ENCODE measurements at places on chromosomes 1 and 21. TPM values are rescaled to one million over a fixed set of nuclear protein-coding genes. Genes with fewer than 3 reads are reported as not detected.

Gene KCNJ9
- total RNA-seq: not detected

Gene TOR1AIP2
- 80.9 TPM for total RNA-seq

Gene SAMD11
- 152 TPM for total RNA-seq

Gene NPR1
- 4.5 TPM for total RNA-seq

Gene LRRC7
- total RNA-seq: 2.2 TPM

Gene CLEC20A
- 0.40 TPM for total RNA-seq

Gene FAM163A
- total RNA-seq: not detected

Gene KRTAP7-1
- total RNA-seq: not detected

Gene POU3F1
- total RNA-seq: 0.46 TPM

Gene SLC9C2
- total RNA-seq: 0.54 TPM

Gene CFH
- total RNA-seq: not detected

GRCh38 chr1:17662786-17663185 is 92.3 kb upstream of the ACTL8 start:
- H3K27ac ChIP-seq: no peak overlapping the region
- DNase-seq: no peak
- H3K36me3 ChIP-seq: no peaks in the 10 kb centered on the region
- no peaks in the 10 kb centered on the region for H3K4me1 ChIP-seq
- no peak overlapping the region for H3K4me3 ChIP-seq

DNA sequence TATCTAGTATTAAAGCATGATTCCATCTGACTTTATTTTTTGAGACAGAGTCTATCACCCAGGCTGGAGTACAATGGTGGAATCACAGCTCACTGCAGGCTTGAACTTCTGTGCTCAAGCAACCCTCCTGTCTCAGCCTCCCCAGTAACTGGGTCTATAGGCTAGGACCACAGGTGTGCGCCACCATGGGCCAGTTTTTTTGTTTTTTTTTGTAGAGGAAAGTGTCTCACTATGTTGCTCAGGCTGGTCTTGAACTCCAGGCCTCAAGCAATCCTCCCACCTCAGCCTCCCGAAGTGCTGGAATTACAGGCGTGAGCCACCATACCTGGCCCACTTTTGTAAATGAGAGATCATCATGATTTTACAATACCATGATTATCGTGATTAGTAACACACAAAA is 9.2 kb downstream of the PPP1R15B start:
- DNase-seq: no peak
- H3K4me3 ChIP-seq: no peak overlapping the region
- H3K27ac ChIP-seq: no peak overlapping the region
- peaks cover 81% of the 10 kb centered on the region for H3K36me3 ChIP-seq

GRCh38 chr1:183600634-183601033 is 10.4 kb upstream of the NCF2 start:
- no peaks in the 10 kb centered on the region for H3K4me1 ChIP-seq
- no peak overlapping the region for H3K4me3 ChIP-seq
- H3K27me3 ChIP-seq: no peaks in the 10 kb centered on the region
- no peak overlapping the region for H3K27ac ChIP-seq

- H3K4me3 ChIP-seq: no peak overlapping the region
- H3K4me1 ChIP-seq: no peaks in the 10 kb centered on the region
- no peak overlapping the region for H3K27ac ChIP-seq
- H3K36me3 ChIP-seq: no peaks in the 10 kb centered on the region
- no peaks in the 10 kb centered on the region for H3K27me3 ChIP-seq
These were observed 28.8 kb downstream of the TFF3 start for GRCh38 chr21:42286416-42286815.

GRCh38 chr1:14699620-14700019 is 101.1 kb downstream of the KAZN start:
- no peak for DNase-seq
- H3K27me3 ChIP-seq: no peaks in the 10 kb centered on the region
- H3K36me3 ChIP-seq: no peaks in the 10 kb centered on the region
- H3K4me1 ChIP-seq: peaks cover 11% of the 10 kb centered on the region

GRCh38 chr1:76769911-76770310 is 97.4 kb upstream of the ST6GALNAC5 start:
- DNase-seq: no peak
- no peaks in the 10 kb centered on the region for H3K4me1 ChIP-seq
- no peaks in the 10 kb centered on the region for H3K36me3 ChIP-seq

GRCh38 chr1:98053471-98054366 is 132.9 kb upstream of the DPYD start:
- no peaks in the 10 kb centered on the region for H3K4me1 ChIP-seq
- peak; percentile 93 for DNase-seq
- peak overlapping the region; percentile 80 for H3K4me3 ChIP-seq
- H3K27me3 ChIP-seq: peaks cover 61% of the 10 kb centered on the region
- no peaks in the 10 kb centered on the region for H3K36me3 ChIP-seq
- no peak overlapping the region for H3K27ac ChIP-seq

GRCh38 chr1:17248781-17249180 is at the start of gene PADI3:
Gene PADI3, plus strand, starts transcription at chr1:17249098. Its CDS starts 40 bp downstream, at chr1:17249138.
- H3K27me3 ChIP-seq: no peaks in the 10 kb centered on the region
- no peaks in the 10 kb centered on the region for H3K36me3 ChIP-seq
- no peak within 1 kb of the TSS for H3K4me3 ChIP-seq
- H3K4me1 ChIP-seq: no peaks in the 10 kb centered on the region
- DNase-seq: peak; percentile 83
- H3K27ac ChIP-seq: no peak within 1 kb of the TSS

GRCh38 chr1:11860587-11860986 is 1.8 kb upstream of the NPPB start:
- DNase-seq: no peak
- no peaks in the 10 kb centered on the region for H3K36me3 ChIP-seq
- peaks cover 6% of the 10 kb centered on the region for H3K27me3 ChIP-seq
- peaks cover 5% of the 10 kb centered on the region for H3K4me1 ChIP-seq
- no peak overlapping the region for H3K27ac ChIP-seq
- peak overlapping the region; percentile 51 for H3K4me3 ChIP-seq

GRCh38 chr1:174871886-174872285 is 127.9 kb upstream of the CACYBP start:
- no peaks in the 10 kb centered on the region for H3K27me3 ChIP-seq
- H3K36me3 ChIP-seq: no peaks in the 10 kb centered on the region
- peaks cover 17% of the 10 kb centered on the region for H3K4me1 ChIP-seq
- no peak for DNase-seq
- no peak overlapping the region for H3K27ac ChIP-seq

DNA sequence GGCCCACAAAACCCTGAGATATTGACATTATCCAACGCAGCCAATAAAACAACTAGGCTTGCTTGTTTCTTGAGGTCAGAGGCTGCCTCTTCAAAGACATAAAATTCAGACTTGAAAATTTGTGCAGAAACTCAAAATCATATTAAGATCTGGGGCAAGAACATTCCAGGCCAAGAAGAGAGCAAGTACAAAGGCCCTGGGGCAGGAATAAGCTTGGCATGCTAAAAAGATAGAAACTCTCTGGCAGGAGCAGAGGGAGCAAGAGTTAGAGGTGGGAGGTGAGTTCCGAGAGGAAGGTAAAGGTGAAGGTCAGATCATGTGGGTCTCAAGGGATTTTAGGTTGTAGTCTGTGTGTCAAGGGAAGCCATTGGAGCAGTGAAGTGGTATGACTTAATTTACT is 8.8 kb upstream of the IGSF3 start:
- no peaks in the 10 kb centered on the region for H3K36me3 ChIP-seq
- no peaks in the 10 kb centered on the region for H3K27me3 ChIP-seq
- H3K4me1 ChIP-seq: no peaks in the 10 kb centered on the region
- no peak for DNase-seq
- H3K27ac ChIP-seq: no peak overlapping the region

- no peak overlapping the region for H3K27ac ChIP-seq
- peaks cover 80% of the 10 kb centered on the region for H3K36me3 ChIP-seq
- H3K4me1 ChIP-seq: no peaks in the 10 kb centered on the region
- no peak for DNase-seq
- no peaks in the 10 kb centered on the region for H3K27me3 ChIP-seq
These were observed 33.9 kb upstream of the ASPM start for GRCh38 chr1:197180252-197180878.

- no peak overlapping the region for H3K27ac ChIP-seq
- H3K4me1 ChIP-seq: no peaks in the 10 kb centered on the region
- no peak for DNase-seq
- H3K4me3 ChIP-seq: no peak overlapping the region
- H3K27me3 ChIP-seq: no peaks in the 10 kb centered on the region
- H3K36me3 ChIP-seq: peaks cover 29% of the 10 kb centered on the region
These were observed 31.9 kb downstream of the OTUD7B start for GRCh38 chr1:149978547-149979023.

DNA sequence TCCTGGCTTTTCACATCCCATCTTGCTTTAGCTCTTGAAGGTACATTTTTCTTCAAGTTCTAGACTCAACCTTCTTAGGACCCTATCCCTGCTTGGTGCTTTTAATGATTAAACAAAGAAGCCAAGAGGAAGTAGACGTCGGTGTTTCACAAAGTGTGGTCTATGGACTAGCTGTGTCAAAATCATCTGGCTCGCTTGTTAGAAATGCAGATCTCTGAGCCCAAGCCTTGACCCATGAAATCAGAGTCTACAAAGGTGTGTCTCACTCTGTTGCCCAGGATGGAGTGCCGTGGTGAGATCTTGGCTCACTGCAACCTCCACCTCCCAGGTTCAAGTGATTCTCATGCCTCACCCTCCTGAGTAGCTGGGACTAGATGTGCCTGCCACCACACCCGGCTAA is 295.5 kb upstream of the KAZN start:
- peaks cover 5% of the 10 kb centered on the region for H3K27me3 ChIP-seq
- no peaks in the 10 kb centered on the region for H3K4me1 ChIP-seq
- H3K36me3 ChIP-seq: no peaks in the 10 kb centered on the region

DNA sequence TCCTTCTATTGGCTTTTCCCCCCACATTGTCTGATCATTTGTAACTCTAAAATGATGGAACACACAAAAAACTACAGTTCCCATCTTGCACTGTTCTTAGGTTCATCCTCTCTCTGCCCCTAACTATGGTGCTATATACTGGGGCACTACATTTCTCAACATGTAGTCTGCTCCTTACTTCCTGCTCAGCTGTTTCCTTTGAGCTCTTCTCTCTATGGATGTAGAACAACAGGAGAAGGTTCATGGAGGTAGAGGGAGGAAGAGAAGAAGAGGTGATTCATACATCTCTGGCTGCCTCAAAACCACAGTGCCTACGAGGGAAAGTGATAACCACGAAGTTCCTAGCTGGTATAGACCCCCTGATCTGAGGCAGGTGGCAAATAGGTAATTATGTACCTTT is 7.0 kb upstream of the C1orf146 start:
- no peaks in the 10 kb centered on the region for H3K36me3 ChIP-seq
- no peak for DNase-seq
- no peak overlapping the region for H3K27ac ChIP-seq

GRCh38 chr1:229572286-229572685 is 13.8 kb upstream of the ABCB10 start:
- H3K27me3 ChIP-seq: no peaks in the 10 kb centered on the region
- DNase-seq: no peak
- H3K4me1 ChIP-seq: no peaks in the 10 kb centered on the region

GRCh38 chr1:94093396-94093795 is 27.6 kb downstream of the ABCA4 start:
- H3K27me3 ChIP-seq: no peaks in the 10 kb centered on the region
- no peaks in the 10 kb centered on the region for H3K36me3 ChIP-seq
- peak overlapping the region; percentile 92 for H3K27ac ChIP-seq
- H3K4me1 ChIP-seq: peaks cover 9% of the 10 kb centered on the region
- H3K4me3 ChIP-seq: no peak overlapping the region

DNA sequence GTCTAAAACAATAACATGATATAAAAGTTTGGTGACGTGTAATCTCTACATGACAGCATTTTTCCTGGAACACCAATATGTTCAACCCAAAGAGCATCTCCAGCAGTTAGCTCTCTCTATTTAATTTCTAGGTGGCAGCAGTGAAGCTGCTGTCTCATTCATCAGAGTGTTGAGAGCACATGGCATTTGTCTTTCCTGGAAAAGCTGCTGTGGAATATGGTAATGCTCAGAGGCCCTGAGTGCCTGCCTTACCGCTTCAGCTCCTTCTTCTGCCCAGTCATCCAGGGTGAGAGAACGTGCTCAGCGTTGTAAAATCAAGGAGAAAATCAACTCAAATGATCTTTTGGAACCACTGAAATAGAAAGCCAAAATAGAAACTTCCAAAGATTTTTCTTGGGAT is 640.7 kb downstream of the ADGRL2 start:
- DNase-seq: no peak
- no peaks in the 10 kb centered on the region for H3K27me3 ChIP-seq
- H3K27ac ChIP-seq: no peak overlapping the region
- no peaks in the 10 kb centered on the region for H3K4me1 ChIP-seq
- no peaks in the 10 kb centered on the region for H3K36me3 ChIP-seq

DNA sequence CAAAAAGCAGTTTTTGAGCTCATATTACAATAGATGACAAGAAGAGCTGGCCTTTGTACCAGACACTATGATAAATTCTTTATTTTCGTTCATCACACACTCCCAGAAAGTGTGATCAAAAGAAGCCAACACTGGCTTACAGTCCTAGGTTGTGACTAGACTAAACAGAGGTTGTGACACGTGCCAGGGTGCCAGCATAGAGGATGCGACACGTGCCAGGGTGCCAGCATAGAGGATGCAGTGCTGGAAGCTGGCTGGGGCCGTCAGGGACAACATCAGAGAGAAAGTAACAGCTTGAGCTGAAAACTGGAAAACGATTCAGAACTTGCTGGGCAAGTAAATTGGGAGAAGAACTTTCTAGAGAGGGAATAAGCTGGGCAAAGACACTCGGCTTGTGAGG is 2.2 kb downstream of the MTARC1 start:
- DNase-seq: no peak
- no peak overlapping the region for H3K27ac ChIP-seq
- H3K27me3 ChIP-seq: no peaks in the 10 kb centered on the region
- H3K4me3 ChIP-seq: no peak overlapping the region
- H3K4me1 ChIP-seq: peaks cover 15% of the 10 kb centered on the region

DNA sequence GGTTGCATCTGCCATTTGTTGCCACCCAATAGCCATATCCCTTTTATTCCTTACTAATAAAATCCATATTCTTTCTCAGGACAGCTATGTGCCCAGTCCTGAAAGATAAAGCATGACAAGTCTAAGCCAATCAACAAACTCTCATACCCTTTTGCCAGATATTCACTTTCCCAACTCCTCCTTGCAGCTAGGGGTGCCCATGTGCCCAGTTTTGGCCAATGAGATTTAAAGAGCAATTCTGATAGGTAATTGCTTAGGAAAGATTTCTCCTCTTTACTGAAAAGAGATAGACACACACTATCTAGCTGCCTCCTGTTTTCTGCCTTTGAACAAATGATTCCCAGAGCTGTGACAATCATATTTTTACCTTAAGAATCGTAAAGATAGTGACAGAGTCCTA is 55.1 kb upstream of the LRRC8D start:
- H3K4me1 ChIP-seq: peaks cover 3% of the 10 kb centered on the region
- no peak overlapping the region for H3K4me3 ChIP-seq
- DNase-seq: no peak
- H3K36me3 ChIP-seq: no peaks in the 10 kb centered on the region
- no peak overlapping the region for H3K27ac ChIP-seq

- no peak overlapping the region for H3K4me3 ChIP-seq
- no peaks in the 10 kb centered on the region for H3K27me3 ChIP-seq
- H3K4me1 ChIP-seq: no peaks in the 10 kb centered on the region
- H3K36me3 ChIP-seq: no peaks in the 10 kb centered on the region
These were observed 22.3 kb upstream of the OTUD3 start for GRCh38 chr1:19859876-19860275.

- DNase-seq: no peak
- H3K36me3 ChIP-seq: no peaks in the 10 kb centered on the region
- H3K27me3 ChIP-seq: no peaks in the 10 kb centered on the region
- H3K4me3 ChIP-seq: no peak overlapping the region
- H3K27ac ChIP-seq: no peak overlapping the region
These were observed 62.1 kb downstream of the ST3GAL3 start for GRCh38 chr1:43769350-43769908.

Data from endodermal cell (in vitro differentiated cells).